ENCODE measurements at places on chromosomes 5 and 9.

DNA sequence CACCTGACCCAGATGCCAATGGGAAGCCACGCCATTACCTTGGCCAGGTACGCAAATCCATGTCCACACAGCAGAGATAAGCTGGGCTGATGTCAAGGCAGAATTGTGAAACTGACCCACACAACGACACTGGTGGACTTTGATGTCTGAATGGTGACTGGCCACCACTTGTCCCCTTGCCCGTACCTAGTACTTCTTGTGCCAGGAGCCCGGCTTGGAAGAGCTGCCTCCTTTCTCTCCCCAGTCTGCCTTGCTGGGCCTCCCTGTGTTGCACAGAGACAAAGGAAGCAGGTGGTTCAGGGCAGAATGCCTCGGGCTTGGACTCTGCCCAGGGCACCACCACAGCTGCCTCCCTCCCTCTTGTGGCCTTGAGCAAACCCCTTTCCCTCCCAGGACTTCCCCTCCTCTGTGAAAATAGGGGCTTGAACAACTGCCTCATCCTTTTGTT lies 23.3 kb downstream of the PTGES2 start:
- DNase-seq = no peak

GRCh38 chr5:124300815-124301621 lies 445.4 kb downstream of the ZNF608 start:
- DNase-seq = no peak

GRCh38 chr9:134826336-134827285 lies 54.0 kb upstream of the FCN2 start:
- DNase-seq = no peak

- DNase-seq = peak; percentile 6
These were observed 25.6 kb downstream of the PPWD1 start for GRCh38 chr5:65588694-65589093.

GRCh38 chr9:36831381-36832161 lies 202.5 kb downstream of the PAX5 start:
- no peak for DNase-seq

DNA sequence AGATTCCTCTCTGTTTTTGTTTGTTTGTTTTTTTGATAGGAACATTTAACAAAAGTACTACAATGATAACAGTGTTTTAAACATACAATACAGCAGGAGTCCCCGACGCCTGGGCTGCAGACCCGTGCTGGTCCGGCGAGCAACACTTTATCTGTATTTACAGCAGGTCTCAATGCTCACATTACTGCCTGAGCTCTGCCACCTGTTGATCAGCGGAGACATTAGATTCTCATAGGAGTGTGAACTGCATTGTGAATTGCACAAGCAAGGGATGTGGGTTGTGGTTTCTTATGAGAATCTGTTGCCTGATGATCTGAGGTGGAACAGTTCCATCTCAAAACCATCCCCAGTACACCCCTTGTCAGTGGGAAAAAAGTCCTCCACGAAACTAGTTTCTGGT lies 1068.5 kb upstream of the CDH10 start:
- peak; percentile 44 for DNase-seq

DNA sequence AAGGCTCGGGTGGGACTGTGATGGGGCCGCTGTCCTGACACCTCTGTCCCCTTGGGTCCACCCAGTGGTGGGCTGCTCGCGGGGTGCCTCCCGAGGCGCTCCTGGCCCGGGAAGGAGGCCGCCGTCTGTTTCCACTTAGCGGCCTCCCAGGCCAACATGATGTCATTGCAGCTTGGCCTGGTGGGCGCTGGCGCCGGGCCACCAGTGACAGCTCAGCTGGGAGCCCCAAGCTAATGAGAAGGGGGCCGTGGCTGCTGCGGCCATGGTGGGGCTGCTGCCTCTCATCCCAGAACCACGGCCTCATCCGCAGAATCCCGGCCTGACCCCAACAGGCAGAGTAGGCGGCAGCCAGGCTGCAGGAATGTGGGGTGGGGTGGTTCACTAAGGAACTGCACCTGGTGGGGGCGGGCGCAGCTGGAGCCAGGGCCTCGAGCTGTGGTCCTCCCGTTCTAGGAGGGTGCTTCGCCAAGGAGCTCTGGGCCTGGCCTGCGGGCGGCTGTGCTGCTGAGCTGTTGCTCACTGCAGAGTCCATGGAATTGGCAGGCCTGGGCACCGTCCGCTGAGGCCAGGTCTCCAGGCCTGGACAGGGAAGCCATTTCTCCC lies 123.5 kb upstream of the COL5A1 start:
- DNase-seq = no peak

GRCh38 chr5:22277006-22277405 lies 576.1 kb downstream of the CDH12 start:
- DNase-seq = no peak
